ENCODE measurements at places on chromosomes 7 and 10.

- DNase-seq, result no peak
These were observed 74.7 kb downstream of the FRMPD2 start for GRCh38 chr10:48199580-48200377.

DNA sequence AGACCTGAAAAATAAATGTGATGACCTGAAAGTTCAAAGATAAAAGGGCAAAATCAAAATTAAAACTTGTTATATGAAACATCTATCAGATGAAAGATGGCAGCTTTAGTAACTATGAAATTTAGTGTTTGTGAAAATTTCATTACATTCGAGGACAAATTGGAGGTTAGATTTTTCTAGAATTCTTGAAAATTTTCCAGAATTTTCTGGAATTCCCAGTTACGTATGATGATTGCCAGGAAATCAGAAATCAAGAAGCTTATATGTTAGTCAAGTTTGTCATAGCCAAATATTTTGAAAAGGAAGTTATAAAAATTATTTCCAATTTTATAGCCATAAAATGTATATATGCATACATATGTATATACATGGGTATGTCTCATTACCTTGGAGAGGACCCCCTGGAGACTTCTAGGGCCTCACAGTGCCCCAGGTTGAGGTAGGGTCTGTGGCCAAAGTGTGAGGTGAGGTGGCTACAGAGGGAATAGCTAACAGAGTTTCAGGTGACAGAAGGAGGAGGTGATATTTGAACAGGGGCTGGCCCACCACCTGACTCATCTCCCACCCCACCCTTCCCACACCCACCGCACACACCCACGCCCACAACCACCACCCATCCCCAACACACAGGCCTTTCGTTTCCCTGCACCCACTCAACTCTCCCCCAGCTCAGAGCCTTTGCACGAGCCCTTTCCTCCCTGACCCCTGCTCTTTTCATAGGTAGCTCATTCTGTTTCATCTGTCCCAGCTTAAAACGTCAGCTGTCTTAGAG is 21.5 kb downstream of the C10orf105 start:
- DNase-seq, result peak; percentile 72

DNA sequence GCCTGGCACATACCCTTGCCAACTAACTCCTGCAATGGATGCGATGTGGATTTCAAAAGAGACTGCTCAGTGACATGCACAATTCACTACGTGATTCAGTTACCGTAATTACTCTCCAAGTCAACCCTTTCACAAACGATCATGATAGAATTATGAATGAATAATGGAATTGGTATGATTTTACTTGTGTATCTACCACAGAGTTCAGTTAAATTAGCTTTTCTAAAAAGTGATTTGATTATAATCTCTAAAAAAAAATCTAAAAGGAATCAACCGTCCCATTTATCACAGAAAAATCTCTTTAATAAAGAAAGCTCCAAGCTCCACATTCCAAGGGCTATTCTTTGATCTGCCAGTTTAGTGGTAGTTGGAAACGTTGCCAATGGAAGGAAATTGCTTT is 30.4 kb upstream of the RSU1 start:
- DNase-seq, result no peak

DNA sequence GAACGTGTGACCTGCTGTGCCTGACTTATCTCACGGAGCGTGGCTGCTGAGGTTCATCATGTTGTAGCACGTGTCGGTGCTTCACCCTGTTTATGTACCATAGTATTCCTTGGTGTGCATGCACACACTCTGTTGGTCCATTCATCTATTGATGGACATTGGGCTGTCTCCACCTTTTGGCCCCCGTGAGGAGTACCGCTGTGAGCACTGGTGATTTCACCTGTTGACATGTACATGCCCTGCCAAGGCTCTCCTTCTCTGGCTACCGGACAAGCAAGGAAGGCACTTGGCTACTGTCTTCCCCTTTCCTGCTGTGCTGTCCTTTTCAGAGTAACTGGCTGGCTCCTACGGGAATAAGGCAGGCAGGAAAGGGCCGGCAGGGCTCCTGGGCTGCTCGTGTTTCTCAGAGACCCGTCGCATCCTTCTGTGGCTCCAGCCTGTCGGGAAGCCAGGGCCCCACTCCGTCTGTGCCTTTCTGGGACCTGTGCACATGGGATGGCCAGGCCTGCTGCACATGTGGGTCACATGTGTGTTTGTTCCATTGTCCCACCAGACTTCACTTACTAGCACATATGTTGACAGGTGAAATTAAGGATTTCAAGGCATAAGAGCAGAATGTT is 17.8 kb upstream of the TBRG4 start:
- DNase-seq, result no peak

DNA sequence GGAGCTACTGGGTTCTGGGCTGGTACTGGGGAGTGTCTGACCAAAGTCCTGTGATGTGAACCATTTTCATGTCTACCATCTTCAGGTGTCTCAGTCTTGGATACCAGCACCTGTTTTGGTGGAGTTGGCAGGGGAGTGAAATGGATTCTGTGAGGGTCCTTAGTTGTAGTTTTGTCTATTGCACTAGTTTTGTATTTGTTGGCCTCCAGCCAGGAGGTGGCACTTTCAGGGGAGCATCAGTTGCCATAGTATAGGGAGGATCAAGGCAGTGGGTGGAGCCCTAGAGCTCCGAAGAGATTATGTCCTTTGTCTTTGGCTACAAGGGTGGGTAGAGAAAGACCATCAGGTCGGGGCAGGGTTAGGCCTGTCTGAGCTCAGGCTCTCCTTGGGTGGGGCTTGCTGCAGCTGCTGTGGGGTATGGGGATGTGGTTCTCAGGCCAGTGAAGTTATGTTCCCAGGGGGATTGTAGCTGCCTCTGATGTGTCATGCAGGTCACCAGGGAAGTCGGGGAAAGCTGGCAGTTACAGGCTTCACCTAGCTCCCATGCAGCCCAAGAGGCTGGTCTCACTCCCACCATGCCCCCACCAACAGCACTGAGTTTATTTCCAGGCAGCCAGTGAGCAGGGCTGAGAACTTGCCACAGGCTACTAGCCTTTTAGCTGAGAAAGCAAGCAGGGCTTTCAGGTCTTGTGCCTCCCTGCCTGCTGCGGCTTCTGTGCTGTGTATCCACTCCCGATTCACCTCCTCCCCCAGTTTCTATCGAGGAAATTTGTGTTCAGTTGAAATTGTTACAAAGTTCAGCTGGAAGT is 153.1 kb downstream of the ZNF365 start:
- no peak for DNase-seq

DNA sequence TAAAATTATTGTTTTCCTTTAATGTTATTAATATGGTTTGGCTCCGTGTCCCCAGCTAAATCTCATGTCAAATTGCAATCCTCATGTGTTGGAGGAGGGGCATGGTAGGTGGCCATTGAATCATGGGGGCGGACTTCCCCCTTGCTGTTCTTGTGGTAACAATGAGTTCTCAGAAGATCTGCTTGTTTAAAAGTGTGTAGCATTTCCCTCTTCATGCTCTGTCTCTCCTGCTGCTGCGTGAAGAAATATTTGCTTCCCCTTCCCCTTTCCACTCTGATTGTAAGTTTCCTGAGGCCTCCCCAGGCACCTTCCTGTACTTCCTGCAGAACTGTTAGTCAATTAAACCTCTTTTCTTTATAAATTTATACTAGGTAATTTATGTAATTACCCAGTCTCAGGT is 27.5 kb downstream of the VIM start:
- DNase-seq, result no peak

DNA sequence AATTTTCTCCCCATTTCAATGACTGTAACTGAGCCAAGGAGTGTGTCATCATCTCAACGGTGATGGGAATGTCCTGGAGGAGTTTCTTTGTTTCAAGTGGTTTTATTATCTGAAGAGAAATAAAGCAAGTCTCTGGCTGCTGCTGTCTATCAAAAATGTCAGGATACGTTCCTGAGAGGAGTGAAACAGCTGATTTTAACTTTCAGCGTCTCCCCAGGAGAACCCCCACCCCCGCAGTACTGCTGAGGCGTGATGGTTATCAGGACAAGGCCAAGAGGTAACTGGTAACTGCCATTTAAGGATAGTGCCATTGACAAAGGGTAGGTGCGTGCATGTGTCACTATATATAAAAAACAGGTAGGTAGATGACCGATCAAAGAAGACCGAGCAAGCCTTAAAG is 70.3 kb upstream of the LRGUK start:
- no peak for DNase-seq

DNA sequence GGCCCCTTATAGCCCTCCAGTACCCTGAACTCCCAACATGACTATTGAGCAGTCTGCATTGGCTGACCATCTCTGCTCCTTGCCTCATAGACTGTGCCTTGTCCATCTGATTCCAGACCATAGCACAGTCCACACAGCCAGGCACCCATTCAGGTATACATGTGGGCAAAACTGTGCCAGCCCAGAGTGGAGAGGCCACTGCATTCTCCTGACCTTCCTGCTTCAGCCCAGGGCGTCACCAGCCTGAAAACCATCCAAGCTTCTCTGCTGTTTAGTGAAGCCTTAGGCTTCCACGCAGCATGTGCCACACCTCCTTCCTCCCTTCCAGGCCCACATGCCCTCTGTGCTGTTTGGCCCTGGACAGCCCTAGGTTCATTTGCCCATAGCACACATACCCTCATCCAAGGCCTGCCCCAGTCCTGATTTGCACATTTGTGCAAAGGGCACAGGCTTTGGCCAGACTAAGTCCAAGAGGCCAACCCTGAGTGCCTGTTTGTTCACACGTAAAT is 10.5 kb downstream of the DDX56 start:
- no peak for DNase-seq

DNA sequence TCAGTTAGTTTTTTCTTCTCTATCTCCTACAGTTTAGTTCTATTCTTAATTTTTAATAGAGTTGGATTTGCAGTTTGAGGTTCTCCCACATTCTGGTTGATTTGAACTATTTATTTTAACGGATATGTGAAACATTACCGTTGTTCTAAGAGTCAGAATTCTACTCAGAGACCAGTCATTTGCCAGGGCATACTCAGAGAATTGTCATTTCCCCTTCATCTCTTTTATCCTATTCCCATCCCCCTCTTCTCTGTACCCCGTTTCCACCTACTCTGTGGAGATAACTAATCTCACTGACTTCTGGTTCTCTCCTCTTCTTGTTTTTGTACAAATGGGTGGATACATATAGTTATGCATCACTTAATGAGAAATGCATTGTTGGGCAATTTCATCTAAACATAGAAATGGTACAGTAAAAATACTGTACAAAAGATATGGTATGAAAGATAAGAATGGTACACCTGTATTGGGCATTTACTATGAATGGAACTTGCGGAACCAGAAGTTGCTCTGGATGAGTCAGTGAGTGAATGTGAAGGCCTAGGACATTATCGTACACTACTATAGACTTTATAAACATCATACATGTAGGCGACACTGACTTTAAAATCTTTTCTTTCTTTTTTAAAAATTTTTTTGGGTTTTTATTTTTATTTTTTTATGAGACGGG is 53.1 kb downstream of the INPP5F start:
- DNase-seq, result no peak

DNA sequence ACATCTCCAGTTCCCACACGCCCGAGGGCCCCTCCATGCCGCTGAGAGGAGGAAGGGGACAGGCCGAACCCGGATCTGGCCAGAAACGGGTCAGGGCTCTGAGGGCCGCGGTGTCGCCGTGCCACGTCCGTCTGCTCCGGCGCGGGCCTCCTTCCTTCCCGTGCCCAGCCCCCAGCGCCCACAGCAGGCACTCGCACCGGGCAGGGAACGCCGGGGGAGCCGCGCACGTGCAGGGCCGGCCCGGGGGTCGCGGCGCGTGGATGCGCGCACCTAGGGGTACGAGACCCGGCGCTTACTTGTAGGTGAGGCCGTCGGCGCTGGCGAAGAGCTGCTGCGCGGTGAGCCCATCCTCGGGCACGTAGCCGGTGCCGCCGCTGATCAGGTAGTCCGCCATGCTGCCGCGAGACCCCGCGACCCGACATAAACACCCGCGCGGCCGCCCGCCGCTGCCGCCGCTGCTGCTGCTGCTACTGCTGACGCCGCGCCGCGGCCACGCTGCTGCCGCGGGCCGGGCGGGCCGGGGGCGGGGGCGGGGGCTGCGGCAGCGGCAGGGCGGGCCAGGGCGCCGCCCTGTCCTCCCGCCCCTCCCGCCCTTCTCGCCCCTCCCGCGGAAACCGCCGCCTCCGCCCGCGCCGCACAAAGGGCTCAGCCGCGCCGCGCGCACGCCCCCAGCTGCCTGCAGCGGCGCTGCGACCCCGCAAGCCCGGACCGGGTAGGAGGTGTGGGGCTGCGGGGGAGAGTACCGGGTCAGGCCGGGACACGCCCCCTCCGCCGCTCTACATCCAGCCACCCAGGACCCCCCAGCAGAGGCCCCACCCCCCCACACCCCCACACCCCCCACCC is 4.1 kb downstream of the IMPDH1 start:
- peak; percentile 64 for DNase-seq

DNA sequence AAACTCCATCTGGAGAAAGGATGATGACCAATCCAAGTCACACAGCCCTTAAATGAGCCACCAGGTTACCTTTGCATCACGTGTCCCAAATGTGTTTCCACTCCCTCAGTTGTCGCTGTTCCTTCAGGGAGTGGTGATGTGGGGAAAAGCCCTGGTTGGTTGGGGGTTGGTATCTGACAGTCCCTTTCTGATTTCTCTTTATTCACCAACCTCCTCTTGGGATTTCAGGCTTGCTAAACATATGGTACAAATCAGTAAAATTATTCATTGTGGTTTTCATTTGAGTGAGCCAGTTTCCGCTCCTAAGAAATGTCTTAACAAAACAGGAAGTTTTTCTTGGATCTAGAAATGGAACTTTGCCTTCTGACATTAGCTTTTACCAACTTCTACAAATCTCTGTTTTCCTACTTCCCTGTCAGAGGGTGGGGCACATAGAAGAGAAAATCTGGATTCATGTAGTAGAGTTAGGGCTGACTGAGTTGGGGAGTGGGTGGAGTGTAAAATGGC is 40.0 kb upstream of the KMT2E start:
- no peak for DNase-seq

DNA sequence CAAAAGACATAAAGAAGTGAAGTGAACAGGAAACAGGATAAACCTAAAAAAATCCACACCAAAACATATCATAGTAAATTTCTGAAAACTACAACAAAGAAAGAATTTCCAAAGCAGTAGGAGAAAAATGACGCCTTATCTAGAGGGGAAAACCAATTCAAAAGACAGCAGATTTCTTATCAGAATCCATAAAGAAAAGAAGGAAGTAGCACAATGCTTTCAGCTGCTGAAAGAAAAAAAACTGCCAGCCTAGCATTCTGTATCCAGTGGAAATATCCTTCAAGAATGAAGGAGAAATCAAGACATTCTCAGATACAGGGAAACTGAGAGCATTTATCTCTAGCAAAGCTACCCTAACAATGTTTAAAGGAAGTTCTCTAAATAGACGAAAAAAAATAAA is 37.8 kb downstream of the PDLIM1 start:
- DNase-seq, result no peak

- DNase-seq, result no peak
These were observed 269.7 kb upstream of the TPK1 start for GRCh38 chr7:145105561-145105960.

DNA sequence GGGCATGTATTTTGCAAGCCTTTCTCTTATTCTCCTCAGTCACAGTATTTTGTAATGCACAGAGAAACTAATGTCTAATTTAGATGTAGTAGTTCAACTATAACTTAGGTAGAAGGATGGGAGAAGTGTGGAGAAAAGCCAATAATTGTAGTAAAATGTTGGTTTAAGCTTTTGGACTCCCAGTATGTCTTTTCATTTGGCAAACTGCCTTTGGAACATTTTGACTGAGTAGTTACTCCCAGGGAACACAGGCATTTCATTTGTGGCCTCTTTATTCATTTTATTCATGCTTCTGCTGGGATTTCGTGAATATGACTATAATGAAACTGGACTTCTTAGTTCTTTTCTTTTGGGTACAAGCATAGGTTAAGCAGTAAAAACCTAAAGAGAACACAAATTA is 79.0 kb downstream of the EXOC4 start:
- no peak for DNase-seq

Data from activated naive CD4-positive, alpha-beta T cell treated with Interleukin-2 at 50 U/mL for 16 hours (primary cell).